ENCODE measurements at places on chromosomes 7 and 10.

DNA sequence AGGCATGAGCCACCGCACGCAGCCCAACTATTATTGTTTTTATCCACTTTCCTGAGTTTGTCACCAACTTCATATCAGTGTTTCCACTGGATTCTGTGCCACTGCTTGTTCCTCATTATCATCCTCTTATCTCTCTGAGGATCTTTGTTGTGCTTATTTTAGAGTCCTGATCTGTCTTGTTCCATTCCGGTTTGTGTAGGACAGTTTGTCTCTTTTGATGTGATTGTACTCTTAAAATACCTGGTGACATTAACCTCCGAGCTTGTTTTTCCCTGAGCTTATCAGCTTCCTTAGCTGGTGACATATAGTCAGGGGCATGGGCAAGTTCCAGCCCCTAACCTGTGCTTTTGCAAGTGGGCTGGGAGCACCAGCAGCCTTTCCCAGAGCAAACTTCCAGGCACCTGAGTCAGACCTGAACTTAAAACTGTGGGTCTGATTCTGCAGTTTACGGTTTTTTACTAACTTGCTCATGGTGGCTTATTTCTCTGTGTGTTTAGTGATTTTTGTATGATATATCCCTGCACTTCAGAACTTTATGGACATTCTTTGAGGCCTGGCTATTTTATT, 23.1 kb upstream of the FMC1 start:
- no peak for DNase-seq

- DNase-seq, result no peak
Observed at GRCh38 chr10:75407224-75407712, 5.7 kb upstream of the ZNF503 start.

DNA sequence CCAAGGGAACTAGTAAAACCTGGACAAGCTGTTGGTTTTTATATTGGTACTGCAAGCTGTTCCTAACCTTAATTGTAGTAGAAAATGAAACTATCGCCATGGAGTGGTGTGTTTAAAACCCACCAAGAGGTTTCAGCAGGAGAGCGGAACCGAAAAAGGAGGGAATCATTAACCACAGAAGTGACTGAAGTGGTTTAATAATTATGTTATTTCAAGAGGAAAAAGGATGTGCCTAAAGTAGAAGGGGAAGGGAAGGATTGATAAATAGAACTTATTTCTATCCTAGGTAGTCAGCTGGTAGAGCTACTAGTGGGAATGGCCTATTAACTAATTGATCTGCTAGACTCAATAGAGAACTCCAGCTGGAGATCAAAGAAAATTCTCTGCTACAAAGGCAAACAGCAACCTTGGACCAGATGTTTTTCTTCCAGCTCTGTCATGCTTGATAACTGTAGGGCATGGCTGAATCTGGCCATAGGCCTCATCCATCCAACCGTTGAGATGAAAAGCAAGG, 91.8 kb downstream of the BAMBI start:
- DNase-seq, result no peak

GRCh38 chr10:70404787-70405036, 767 bp downstream of the EIF4EBP2 start:
- DNase-seq, result no peak

DNA sequence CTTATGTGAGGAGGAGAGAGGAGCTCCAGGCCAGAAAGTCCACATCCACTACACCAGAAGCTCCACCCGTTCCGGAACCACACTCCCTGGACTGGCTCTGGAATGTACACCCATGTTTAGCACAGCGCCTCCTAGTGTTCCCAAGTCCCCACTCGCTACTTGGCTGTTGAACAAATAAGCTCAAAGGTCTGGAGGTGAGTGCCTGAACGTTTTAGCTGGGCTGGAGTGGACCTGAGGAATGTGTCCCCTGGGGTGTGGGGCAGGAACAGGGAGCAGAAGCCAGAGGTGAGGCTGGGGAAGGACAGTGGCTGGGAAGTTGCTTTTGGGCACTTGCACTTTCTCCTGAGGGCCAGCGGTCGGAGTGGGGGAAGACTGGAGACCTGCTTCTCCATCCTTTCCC, 164.1 kb upstream of the CDCA7L start:
- DNase-seq, result no peak

DNA sequence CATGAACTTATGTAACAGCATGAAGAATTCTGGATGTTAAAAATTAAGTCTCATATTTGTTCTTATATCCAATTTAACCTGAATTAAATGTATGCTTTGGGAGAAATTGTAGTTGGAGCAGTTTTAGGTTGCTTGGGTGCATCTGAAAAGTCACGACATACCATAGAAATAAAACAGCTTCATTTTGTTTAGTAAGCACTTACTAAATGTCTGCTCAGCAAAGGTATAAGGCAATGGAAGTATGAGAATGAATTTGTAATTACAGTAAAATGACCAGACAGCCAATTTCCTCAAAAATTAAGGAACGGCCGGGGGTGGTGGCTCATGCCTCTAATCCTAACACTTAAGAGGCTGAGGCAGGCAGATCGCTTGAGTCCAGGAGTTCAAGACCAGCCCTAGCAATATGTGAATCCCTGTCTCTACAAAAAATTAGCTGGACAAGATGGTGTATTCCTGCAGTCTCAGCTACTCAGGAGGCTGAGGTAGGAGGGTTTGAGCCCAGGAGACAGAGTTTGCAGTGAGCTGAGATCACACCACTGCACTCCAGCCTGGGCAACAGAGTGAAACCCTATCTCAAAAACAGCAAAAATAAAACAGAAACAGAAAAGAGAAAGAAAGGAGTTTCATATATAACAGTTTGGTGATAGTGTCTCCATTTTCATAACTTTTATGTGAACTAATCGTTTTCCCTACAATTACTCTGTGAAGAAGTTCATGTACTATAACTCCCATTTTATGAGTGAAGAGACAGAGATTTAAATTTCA, 47.2 kb upstream of the KLF6 start:
- no peak for DNase-seq

DNA sequence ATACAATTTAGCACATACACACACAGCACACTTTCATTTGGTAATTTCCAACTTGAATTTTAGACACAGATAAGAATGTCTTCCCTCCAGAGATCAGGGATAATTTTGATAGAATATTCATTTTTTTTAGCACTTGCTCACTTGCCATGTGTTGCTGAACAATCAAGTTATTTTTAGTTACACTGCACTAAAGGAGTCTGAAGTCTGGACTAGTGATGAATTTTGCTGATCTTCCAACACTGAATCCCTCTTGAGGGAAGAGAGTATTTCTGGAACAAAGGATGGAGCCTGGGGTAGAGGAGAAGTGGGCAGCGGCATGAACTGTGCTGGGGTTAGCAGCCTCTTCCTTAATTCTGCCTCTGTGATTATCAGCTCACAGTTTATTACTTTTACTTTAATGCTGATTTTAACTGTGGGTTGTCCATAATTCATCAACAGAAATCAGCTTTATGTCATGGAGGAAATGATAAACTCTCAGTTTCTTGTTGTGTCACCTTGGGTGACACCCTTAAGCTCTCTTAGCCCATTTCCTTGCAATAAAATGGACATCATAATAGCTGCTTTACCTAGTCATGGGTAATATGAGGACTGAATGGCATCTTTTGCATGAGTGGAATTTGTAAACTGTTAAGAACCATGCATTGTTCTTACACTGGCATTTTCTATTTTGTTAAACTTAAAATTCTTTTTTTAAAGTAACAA, 32.1 kb downstream of the SGPL1 start:
- DNase-seq, result no peak

GRCh38 chr7:130959743-130960207, 225.8 kb upstream of the KLF14 start:
- DNase-seq, result no peak

GRCh38 chr7:774161-775109, 47.4 kb upstream of the PRKAR1B start:
- DNase-seq, result peak; percentile 83

DNA sequence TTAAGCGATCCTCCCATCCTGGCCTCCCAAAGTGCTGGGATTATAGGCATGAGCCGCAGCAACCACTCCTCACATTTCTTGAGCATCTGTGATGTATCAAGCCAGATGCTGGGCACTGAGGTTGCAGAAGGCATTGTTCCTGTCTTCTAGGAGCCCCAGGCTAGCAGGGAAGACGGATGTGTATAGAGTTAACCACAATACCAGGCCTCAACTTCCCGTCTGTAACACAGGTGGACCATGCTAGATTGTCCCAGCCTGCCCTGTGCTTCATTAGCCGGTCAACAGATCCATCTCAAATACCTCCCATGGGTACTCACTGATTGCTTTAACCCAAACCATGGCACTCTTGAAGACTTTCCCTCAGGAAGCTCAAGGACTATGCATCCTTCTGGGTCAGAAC, 1.8 kb upstream of the CLDN4 start:
- no peak for DNase-seq

GRCh38 chr7:30175180-30175579, 40.4 kb downstream of the MTURN start:
- no peak for DNase-seq

DNA sequence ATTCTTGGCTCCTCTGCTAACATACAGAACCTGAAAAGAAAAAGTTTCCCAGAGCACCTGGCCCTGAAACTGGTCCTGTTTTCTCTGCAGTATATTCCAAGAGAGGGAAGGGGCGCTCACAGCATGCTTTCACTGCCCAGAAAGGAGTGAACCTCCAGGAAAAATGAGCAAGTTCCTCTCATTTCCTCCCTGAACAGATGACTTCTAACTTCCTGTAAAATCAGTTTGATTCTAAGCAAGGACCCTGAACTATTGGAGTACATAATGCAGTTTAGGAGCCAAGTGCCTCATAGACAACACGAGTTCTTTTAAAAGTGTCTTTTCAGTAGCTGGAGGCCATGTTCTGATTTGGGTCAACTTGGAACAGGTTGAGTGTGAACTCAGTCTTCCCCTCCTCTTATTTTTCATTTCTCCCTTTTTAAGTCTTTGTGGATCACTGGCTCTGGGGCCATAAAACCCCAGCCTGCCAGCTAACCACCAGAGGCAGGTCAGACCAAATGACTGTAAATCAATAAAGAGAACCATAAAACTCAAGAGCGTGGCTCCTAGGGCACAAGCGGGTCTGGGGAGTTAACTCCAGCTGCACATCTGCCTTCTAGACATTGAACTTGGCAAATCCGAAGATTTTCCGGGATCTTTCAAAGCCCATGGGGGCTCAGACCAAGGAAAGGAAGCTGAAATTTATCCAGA, 5.9 kb upstream of the LRRC18 start:
- DNase-seq, result no peak

GRCh38 chr10:58980826-58981415, 195.5 kb upstream of the PHYHIPL start:
- no peak for DNase-seq

DNA sequence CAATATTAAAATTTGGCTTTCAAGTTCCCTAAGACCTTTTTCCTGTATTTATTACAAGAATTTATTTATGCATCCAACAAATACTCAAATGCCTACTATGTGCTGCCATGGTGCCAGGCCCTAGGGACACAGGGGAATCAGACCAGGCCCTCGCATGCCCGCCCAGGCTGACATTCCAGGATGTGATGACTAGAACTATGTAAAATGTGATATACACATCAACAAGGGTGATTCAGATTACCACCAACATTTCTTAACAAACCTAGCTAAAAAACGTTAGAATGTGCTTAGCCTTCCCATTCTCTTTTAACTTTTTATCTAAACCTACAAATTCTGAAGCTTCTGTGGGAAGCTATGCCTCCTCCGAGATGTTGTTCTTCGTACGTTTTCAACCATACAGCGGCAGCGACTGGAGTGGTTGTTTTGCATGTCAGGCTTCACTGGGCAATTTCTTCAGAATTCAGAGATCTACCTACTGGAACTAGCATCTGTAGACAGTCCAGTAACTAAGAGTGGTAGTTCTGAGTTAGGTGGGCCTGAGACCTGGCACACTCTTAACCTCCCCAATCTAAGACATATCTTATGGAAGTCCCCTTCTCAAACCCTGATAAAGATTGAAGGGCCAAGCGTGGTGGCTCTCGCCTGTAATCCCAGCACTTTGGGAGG, 22.1 kb downstream of the GNA12 start:
- DNase-seq, result no peak

- no peak for DNase-seq
Observed at GRCh38 chr10:125595911-125596310, 87.1 kb downstream of the TEX36 start.

DNA sequence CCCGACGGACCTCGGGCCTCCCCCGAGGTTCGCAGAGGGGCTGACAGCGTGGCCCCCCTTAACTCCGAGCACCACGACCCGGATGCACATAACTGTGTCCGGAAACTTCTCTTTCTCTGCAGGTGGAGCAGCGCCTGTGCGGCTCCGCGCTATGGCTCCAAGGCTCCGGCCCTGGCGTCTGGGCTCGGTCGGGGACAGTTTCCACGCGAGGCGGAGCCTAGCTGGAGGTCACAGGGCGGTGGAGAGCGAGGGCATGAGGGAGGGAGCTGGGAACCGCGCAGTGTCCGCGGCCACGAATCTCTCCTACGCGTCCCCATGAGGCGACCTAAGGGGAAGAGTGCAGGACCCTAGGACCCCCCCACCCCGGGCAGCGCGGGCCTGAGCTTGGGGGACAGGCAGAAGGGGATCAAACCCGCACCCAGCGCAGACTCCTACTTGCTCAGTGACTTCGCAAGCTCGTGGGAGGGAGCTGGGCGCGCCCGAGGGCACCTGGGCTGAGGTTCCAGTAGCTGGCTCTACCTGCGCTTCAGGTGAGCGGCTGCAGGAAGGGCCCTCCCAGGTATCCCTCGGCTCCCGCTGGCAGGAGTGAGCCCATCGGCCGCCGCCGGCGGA, 8.6 kb upstream of the MNX1 start:
- no peak for DNase-seq

GRCh38 chr7:134742688-134743350, 36.6 kb upstream of the CALD1 start:
- no peak for DNase-seq

- no peak for DNase-seq
Observed at GRCh38 chr10:12724807-12725579, 276.5 kb downstream of the CCDC3 start.

DNA sequence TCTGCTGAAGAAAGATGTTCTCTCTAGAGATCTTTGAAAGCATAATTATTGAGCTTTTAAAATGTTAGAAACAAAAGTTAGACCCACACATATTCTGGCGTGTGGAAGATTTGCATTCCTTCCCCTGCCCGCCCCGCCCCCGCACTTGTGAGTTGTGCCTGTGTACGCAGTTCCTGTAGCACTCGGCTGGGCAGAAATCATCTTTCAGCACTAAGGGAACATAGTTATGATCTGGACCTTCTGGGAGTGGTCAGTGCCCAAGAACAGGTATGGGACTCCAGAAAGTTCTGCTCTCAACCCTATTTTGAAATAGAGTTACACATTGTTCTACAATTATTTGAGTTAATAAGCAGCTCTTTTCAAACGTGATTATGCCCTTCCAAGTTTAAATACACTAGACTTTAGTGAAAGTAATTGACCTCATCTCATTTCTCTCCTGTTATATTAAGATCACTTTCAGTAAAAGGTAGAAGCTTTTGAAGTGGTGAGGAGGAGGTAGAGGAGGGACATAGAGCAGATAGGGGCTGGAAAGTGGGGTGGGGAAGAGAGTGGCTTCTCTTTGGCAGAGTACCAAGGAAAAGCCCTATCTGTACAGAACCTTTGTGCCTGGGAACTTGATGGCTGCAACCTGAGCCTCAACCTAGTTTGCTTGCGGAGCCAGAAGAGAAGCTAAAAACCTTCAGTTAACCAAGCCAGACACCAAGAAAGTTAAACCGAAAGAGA, 5.7 kb downstream of the BLVRA start:
- DNase-seq, result no peak
